ENCODE measurements at places on chromosomes 6 and 20.

- DNase-seq, result peak; percentile 23
These were observed 1.1 kb upstream of the SAMD5 start for GRCh38 chr6:147507162-147508041.

DNA sequence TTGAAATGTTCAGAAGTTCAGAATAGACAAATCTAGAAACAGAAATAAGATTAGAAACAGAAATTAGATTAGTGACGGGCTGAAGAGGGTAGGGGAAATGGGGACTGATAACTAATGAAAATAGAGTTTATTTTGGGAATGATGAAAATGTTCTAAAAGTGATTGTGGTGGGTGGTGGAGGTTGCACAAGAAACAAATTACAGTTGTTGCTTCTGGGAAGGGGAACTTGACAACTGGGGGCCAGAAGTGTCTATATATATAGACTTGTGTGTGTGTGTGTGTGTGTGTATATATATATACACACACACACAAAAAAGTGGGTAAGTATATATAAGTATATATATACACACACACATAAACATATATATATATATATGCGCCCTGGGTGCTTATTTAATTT lies 86.5 kb upstream of the RREB1 start:
- DNase-seq, result no peak

- DNase-seq, result no peak
These were observed 4.2 kb downstream of the KCNB1 start for GRCh38 chr20:49478266-49478665.

DNA sequence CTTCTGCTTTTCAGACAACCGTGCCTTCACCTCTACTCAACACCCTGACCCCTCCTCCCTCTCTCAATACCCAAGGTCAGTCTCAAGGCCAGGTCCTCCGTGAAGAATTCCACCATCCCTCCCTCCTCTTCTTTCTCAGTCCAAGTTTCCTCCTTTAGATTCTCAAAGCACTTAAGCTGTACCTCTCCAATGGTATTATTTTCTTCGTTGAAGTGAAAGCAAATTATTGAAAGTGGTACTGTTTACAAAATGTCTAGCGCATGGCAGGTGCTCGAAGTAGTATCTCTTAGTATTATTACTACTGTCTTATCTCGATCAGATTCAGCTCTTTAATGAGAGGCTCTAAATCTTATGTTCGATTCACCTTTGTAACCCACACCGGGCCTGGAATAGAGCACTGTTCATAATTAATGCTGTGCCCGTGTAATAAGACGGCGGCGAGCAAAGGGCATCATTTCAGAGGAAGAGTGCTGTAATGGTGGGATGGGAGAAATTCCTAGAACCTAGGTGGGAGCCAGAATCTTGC lies 593 bp upstream of the RALGAPB start:
- no peak for DNase-seq

- DNase-seq, result peak; percentile 32
These were observed 25.1 kb downstream of the LOC128125822 start for GRCh38 chr6:63597141-63598048.

GRCh38 chr20:64214952-64215351 lies 40.6 kb upstream of the PCMTD2 start:
- no peak for DNase-seq

DNA sequence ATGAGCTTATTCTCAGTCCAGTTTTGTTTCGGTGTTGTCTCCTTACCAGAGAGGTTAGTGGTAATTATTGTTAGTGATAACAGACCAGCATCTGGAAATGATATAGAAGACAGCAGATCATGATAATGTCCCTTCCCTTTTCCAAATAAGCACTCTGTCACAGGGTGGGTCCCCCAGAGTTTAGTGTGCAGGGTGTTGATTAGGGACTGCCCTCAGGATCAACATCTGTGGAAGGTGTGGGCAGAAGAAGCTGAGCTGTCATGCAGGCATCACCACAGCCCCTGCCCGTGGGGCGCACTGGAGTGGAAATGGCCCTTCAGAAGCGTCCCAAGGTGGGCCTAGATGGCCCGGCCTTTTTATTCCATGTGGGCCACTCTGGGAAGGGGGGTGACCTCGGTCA lies 67.6 kb upstream of the DTNBP1 start:
- DNase-seq, result no peak

GRCh38 chr6:75431379-75431778 lies 62.2 kb downstream of the FILIP1 start:
- DNase-seq, result no peak

- no peak for DNase-seq
These were observed 139.9 kb downstream of the GRM4 start for GRCh38 chr6:34005901-34006531.

GRCh38 chr6:75149696-75150095 lies 56.2 kb downstream of the COL12A1 start:
- no peak for DNase-seq

- no peak for DNase-seq
These were observed 1.6 kb downstream of the CLIC5 start for GRCh38 chr6:46014046-46014445.

GRCh38 chr20:1538655-1539054 lies 18.9 kb downstream of the SIRPD start:
- no peak for DNase-seq

DNA sequence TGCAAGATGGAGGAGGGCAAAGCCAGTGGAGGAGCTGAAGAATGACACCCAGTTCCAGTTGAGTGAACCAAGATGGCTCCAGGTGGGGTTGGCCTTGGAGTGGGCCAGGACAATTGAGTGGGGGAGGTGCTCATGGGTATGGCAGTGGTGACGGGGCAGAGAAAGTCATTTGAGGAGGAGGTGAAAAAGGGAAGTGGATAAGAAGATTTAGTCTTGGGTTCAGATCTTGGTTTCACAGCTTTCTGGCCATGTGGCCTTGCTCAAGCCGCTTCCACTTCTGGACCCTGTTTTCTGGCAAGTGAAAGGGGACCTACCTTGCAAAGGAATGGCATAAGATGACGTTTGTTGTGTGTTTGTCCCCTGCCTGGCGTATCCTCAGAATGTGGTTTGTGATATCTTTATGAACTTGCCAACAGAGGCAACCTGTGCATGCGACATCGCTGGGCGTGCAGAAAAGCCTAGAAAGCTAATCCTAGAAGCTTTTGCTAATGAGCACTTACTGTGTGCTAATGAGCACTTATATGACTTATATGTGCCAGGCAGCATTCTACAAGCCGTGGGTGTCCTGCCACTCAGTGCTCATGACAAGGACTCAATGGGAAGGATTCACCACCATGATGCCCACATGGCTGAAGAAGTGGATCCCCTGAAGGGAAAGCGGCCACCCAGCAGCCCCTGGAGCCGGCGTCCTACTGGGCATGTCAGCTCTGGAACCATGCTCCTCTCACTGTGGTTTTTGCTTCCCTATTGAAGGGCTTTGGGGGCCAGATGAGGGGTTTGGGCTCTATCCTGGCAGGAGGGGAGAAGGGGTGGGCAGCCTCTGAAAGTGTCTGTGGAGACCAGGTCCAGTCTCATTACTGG lies 23.6 kb upstream of the STX16 start:
- DNase-seq, result no peak

DNA sequence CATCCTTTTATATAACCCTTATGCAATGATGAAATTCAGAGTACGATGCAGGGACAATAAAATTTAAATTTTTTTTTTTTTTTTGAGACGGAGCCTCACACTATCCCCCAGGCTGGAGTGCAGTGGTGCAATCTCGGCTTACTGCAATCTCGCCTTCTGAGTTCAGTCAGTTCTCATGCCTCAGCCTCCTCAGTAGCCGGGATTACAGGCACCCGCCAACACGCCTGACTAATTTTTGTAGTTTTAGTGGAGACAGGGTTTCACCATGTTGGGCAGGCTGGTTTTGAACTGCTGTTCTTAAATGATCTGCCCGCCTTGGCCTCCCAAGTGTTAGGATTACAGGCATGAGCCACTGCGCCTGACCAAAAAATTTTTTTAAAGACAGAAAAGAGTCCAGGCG lies 15.2 kb downstream of the MTO1 start:
- DNase-seq, result no peak

- DNase-seq, result no peak
These were observed 113.6 kb upstream of the CCDC28A start for GRCh38 chr6:138659998-138660397.

GRCh38 chr20:14604143-14604542 lies 266.7 kb upstream of the FLRT3 start:
- no peak for DNase-seq

- no peak for DNase-seq
These were observed 22.3 kb downstream of the HTR1E start for GRCh38 chr6:86959656-86960055.

- DNase-seq, result no peak
These were observed 8.0 kb upstream of the PKIG start for GRCh38 chr20:44574372-44574771.

- no peak for DNase-seq
These were observed 196.6 kb downstream of the UST start for GRCh38 chr6:148943451-148943850.

GRCh38 chr20:23063168-23063567 lies 13.7 kb upstream of the THBD start:
- no peak for DNase-seq

DNA sequence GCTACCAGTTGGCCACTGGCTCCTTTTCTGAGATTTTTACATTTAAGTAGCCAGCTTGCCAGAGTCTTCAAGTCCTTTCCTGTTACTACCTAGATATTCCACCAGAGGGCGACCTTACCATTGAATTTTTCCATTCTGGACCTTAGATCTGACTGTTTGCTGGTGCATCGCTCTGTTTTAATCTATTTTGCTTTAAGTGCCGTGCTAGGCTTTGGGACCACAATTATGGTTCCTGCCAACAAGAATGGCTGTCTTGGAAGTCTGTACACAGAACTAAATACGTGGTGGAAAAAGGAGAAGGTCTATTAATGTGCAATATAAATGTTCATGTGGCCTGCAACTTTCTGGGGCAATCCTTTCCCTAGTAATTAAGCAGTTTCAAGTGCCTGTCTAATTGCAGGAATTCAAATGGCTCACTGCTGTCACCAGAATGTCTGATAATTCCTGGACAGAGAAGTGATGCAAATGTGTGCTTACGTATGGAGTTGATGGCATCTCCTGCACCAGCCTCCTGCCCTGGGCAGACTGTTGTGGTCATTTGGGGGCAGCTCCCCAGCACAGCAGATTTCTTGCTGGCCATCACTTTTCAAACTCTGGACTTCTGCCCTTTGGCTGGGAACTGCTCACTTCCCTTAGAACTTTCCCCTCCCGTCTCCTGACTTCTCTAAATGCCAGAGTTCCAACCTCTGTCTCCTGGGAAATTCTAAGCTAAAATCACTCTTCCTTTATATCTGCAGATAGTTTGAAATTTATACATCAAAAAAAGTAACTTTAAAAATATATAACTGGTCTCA lies 5.6 kb upstream of the HLA-DOA start:
- peak; percentile 86 for DNase-seq

- no peak for DNase-seq
These were observed 35.2 kb upstream of the HLA-G start for GRCh38 chr6:29792123-29793035.

GRCh38 chr6:1461736-1462135 lies 72.4 kb downstream of the FOXF2 start:
- no peak for DNase-seq

- DNase-seq, result no peak
These were observed 348.3 kb upstream of the POU3F2 start for GRCh38 chr6:98486057-98486456.

- peak; percentile 15 for DNase-seq
These were observed 18.9 kb upstream of the CCM2L start for GRCh38 chr20:31991339-31991705.

DNA sequence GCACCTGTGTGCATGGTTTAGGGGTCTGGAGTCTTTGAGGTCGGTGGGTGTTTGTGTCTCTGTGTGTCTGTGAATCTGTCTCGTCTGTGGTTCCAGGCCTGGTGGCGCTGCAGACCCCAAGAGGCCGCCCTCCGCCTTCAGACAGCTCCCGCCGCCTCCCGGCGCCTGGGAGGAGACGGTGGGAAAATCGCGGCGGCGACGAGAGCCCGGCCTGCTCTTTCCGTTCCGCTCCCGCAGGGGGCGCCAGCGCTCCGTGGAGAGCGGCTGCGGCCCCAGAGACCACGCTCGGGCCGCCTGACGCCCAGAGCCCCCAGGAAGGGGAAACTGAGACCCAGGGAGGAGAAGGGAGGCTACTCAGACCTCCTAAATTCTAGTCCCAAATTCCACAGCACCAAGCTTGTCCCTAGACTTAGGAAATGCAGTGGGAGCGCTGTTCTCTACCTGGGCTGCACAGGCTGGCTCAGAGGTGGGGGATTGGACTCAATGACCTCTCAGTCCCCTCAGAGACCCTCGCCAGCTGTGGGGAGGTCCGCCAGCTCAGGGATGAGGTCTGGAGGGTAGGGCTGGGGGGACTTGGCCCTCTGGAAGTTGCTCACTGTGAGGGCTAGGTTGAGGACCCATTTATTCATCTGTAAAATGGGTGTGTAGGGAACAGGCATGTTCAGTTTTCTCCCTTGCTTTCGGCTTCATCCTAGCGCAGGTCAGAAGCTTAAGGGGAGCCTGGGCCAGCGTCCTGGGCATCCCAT lies 36.9 kb upstream of the BLCAP start:
- peak; percentile 58 for DNase-seq

GRCh38 chr20:4898282-4899244 lies 102.7 kb downstream of the SLC23A2 start:
- no peak for DNase-seq

- no peak for DNase-seq
These were observed 41.4 kb downstream of the INSM1 start for GRCh38 chr20:20409331-20409730.

GRCh38 chr6:39386487-39386886 lies 64.0 kb upstream of the KCNK16 start:
- DNase-seq, result no peak

DNA sequence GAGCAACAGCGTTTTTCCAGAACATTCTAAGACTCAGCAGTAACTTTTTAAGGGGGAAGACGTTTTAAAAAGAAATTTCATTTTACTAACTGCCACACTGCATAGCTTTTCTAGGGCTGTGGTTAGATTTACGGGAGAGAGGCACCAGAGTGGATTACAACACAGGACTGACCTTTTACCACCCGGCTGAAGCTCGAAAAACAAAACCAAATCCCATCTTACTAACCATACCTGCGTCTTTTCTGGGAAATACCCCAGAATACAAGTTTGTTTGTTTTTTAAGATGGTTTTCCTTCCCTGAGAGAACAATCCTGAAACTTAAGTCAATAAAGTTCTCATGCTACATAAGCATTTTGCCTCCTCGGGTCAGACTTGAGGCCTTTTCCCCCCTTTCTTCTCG lies 209.3 kb upstream of the SOX4 start:
- no peak for DNase-seq

DNA sequence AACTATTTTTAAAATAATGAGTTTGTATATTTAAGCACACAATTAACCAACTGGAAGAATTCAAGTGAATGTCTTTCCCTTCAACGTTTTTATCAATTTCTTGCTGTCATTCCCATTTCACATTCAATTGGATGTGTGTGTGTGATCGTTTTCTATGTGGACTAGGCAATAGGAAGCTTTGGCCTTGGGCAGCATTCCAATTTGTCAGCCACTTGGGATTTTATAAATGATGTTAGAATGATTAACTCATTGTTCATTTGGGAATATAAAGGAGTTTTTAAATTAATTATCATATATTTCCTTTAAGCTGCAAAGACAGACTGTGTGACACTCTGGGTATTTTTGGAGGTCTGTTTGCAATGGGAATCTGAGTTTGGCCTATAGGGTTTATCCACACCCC lies 162.4 kb downstream of the COL9A1 start:
- no peak for DNase-seq

- DNase-seq, result no peak
These were observed 10.9 kb upstream of the ATRN start for GRCh38 chr20:3459881-3460307.
